ENCODE measurements at places on chromosomes 2 and 18. TPM values are rescaled to one million over a fixed set of nuclear protein-coding genes. Genes with fewer than 3 reads are reported as not detected.
A peak's percentile ranks its signal among the peaks of the same experiment; 100 is the strongest.

- DNase-seq: no peak
Measured at GRCh38 chr2:79669714-79670113, 156.9 kb downstream of the CTNNA2 start.

- DNase-seq: peak; percentile 82
Measured at GRCh38 chr2:150630587-150631235, 143.2 kb upstream of the RND3 start.

DNA sequence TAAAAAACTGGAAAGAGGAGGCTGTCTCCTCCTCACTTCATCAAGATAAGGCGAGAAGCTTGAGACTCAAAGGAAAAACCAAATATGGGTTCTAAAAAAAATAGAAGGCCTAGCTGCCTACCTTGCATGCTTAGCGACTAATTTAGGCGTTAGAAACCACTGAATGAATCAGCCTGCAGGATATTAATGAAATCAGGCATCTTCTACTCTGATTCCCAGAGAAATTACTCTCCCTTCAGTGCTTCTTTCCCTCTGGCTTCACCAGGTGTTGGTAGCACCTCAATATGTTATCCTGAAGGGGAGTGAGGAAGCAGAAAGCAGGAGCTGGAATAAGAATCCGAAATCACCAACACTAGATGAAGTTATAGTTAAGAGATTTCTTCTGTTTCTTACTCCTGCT, 749.8 kb upstream of the NRXN1 start:
- no peak for DNase-seq

DNA sequence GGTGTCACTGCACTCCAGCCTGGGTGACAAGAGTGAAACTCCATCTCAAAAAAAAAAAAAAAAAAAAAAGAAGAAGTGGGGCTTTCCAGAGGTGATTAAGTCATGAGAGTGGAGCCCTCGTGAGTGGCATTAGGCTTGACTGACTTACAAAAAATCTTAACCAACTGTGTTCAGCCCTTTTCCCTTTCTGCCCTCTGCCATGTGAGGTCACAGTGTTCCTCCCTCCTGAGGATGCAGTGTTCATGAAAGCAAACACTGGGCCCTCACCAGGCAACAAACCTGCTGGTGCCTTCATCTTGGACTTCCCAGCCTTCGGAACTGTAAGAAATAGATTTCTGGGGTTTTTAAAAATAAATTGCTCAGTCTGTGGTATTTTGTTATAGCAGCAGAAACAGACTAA, 37.0 kb upstream of the METTL21A start:
- no peak for DNase-seq

GRCh38 chr2:133968446-133968845, 285.4 kb upstream of the MGAT5 start:
- DNase-seq: no peak

GRCh38 chr2:235551965-235552364, 58.1 kb downstream of the AGAP1 start:
- peak; percentile 43 for DNase-seq

DNA sequence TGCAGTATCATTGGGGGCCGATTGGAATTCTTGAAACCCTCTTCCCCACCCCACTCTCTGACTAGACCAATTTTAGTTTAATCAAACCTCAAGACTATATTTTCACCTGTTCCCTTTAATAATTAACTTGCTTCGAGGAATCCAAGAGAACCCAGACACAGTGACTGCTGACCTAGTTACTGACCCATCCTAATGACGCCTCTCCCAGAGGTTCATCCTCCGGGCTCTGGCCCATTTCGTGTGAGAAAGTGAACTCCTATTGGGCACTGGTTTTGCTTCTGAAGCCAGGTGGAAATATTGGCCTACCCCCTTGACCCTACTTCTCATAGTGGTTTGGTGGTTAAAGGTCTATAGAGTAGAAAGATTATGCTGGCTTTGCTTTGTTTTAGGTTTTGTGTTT, 39.9 kb downstream of the RPL37A start:
- no peak for DNase-seq

The CPS1 gene
- total RNA-seq: 3.8 TPM

The C2orf80 gene
- total RNA-seq: not detected

Measured in kidney epithelial cell (primary cell).